NCI-H187 (cell line): ENCODE measurements at places on chromosomes 6 and 20.

DNA sequence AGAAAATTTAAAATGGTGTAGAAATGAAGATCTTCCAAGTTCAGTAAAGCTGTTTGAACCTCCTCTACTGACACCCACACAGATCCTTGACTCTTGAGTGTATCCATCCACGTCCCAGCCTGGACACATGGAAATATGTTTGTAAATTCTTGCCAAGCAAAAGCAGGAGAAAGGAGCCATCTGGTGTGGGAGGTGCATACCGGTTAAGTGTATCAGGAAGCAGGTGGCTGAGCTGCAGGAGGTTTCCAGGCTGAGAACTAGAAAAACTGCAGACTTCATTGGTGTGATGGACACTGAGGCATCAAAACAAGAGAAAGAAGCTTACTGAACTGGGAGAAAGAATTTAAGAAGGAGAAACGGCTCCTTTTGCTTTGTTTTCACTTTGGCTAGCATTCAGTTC, 229.9 kb upstream of the GRIK2 start:
- DNase-seq, result no peak

GRCh38 chr6:147204843-147205311, 660 bp downstream of the STXBP5 start:
- no peak for DNase-seq

- DNase-seq, result no peak
These were observed 49.1 kb downstream of the FGD2 start for GRCh38 chr6:37054580-37054979.

- no peak for DNase-seq
These were observed at the start of gene ECI2 for GRCh38 chr6:4134841-4135664. ECI2 (minus strand) TSS chr6:4135575; CDS start chr6:4135560, 15 bp downstream.

GRCh38 chr6:121430514-121431460, 4.7 kb upstream of the GJA1 start:
- no peak for DNase-seq
